ENCODE measurements at places on chromosomes 6 and 20.

GRCh38 chr6:3750317-3751076 is 1.0 kb downstream of the PXDC1 start:
- no peak for DNase-seq

DNA sequence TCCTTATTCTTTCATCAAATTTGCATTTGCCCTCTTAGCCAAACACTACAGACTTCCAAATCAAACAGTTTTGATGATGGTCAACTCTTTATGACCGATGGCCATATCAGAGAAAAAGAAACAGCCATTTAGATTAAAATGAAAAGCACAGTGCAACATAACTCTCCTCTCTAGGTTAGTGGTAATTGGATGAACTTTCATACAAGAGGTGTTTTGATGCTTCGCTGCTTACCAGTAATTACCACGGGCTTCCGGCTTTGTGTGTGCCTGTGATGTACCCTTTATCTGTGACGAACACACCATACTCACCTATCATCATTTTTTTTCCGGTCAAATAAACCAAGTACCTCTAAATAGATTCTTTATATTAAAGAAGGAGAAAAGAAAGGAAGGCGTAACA is 181.8 kb downstream of the FOXA2 start:
- no peak for DNase-seq

GRCh38 chr6:162306616-162307015 is 420.9 kb downstream of the PRKN start:
- no peak for DNase-seq

- DNase-seq: no peak
Measured at GRCh38 chr6:168087436-168088160, 8.6 kb upstream of the FRMD1 start.

DNA sequence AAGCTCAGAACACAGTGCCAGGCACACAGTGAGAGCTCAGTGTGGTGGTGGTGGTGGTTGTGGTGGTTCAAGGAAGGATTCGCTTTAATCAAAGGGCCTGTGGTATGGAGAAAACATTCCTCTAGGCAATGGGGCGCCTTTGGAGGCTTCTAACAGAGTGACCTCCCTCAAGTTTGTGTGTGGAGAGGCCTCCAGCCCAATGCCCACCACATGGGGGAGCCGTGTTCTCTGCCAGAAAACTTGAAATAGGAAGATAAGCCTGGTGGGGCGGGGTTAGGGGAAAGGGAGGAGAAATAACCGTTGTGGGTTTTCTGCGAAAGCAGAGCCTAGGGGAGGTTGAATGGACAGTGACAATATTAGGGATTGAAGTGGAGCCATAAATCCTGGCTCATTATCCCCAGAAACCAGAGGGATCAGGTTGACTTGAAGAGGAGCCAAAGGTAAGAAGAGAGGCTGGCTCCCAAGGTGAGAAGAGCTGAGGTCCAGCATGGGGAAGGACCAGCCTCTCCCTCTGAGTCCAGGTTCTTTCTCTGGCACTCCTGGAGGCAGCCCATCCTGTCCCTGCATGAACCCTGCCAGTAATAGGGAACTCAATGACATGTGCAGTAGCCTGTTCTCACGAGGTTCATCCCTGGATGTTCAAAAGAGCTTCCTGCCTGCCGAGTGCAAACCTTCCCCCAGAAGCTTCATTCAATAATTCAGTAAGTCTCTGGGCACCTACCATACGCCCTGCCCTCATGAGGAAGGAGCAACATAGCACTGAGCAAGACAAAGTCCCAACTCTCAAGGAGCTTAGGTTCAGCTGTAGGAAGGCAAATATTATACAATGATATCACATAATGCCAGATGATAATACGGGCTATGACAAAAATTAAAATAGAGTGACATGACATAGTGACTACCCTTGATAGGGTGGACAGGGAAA is 51.4 kb downstream of the TGM2 start:
- no peak for DNase-seq
